ENCODE measurements at places on chromosomes 13 and 19. TPM values are rescaled to one million over a fixed set of nuclear protein-coding genes. Genes with fewer than 3 reads are reported as not detected.

ZNF560 gene
- total RNA-seq, result not detected

DNA sequence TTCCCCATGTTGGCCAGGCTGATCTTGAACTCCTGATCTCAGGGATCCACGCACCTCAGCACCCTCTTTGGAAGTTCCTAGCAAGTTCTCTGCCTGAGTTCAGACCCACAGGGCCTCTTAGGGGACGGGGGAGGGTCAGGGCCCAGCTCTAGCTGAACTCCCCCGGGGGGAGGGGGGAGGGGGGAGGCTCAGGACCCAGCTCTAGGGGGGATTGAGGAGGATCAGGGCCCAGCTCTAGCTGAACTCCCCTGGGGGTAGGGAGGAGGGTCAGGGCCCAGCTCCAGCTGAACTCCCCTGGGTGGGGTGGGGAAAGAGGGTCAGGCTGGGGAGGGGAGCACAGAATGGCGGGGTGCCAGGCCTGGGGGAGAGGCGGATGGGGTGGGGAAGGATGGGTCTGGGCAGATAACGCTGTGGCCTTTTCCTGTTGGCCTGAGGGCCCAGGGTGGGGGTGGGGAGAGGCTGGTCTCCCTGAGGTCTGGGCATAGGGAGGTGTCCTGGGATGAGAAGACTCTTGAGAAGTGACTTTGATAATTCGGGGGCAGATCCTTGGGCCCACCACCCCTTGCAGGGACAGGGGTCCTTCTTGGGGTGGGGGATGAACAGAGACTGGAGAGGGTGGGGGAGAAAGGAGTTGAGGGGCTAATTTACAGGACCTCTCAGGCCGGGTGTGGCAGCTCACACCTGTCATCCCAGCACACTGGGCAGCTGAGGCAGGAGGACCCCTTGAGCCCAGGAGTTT is 5.5 kb upstream of the PTBP1 start:
- no peak overlapping the region for H3K4me3 ChIP-seq
- H3K4me1 ChIP-seq, result no peaks in the 10 kb centered on the region
- no peaks in the 10 kb centered on the region for H3K36me3 ChIP-seq
- H3K27me3 ChIP-seq, result no peaks in the 10 kb centered on the region
- DNase-seq, result peak; percentile 34

- DNase-seq, result no peak
- no peaks in the 10 kb centered on the region for H3K4me1 ChIP-seq
- H3K36me3 ChIP-seq, result no peaks in the 10 kb centered on the region
- H3K4me3 ChIP-seq, result no peak overlapping the region
Observed at GRCh38 chr13:49319951-49320350, 72.2 kb downstream of the CDADC1 start.

GRCh38 chr13:31930490-31930889 is 101.1 kb upstream of the FRY start:
- DNase-seq, result no peak
- no peaks in the 10 kb centered on the region for H3K36me3 ChIP-seq
- H3K4me1 ChIP-seq, result peaks cover 14% of the 10 kb centered on the region
- no peak overlapping the region for H3K27ac ChIP-seq

ZNF486 gene
- 0.18 TPM for total RNA-seq

DNA sequence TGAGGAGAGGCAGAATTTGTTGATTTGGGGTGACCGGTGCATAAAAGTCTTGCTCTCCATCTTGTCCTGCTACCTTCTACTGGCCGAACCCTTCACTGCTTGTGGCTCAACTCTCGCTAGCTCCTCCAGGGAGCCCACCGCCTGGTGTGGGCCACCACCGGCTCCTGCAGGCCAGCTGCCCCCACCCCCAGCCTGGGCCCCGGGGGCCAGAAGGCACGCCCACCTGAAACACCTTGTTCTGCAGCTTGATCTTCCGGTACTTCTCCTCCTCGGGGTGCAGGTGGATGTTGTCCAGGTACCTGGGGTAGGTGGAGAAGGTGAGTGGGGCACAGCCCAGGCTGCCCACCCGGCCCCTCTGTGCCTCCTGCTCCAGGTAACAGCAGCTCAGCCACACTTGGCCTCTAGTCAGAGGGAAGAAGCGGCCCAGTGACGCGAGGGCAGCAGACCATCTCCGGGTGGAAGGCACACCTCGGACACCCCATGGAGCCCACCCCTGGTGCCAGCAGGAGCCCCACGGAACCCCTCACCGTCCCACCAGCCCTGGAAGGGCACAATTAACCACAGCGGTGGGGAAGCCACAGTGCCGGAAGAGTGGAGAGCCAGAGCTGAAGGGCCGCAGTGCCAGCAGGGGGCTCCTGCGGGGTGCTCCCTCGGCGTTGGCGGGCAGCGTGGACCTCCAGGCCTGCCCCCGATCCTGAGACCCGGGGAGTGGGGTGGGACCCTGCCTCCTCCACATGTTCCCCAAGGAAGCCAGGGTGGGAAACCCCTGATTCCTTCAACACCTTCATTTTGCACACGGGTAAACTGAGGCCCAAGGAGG is 10.1 kb downstream of the UBXN6 start:
- H3K4me1 ChIP-seq, result no peaks in the 10 kb centered on the region
- no peak overlapping the region for H3K4me3 ChIP-seq
- H3K36me3 ChIP-seq, result peaks cover 46% of the 10 kb centered on the region
- no peak overlapping the region for H3K27ac ChIP-seq
- no peaks in the 10 kb centered on the region for H3K27me3 ChIP-seq
- no peak for DNase-seq

PSG7 gene
- total RNA-seq, result not detected

- no peak overlapping the region for H3K4me3 ChIP-seq
- DNase-seq, result no peak
- no peaks in the 10 kb centered on the region for H3K4me1 ChIP-seq
- H3K36me3 ChIP-seq, result no peaks in the 10 kb centered on the region
- H3K27me3 ChIP-seq, result no peaks in the 10 kb centered on the region
Observed at GRCh38 chr13:109154546-109154945, 525.1 kb downstream of the MYO16 start.

GRCh38 chr13:25117312-25117711 is 21.4 kb downstream of the PABPC3 start:
- H3K27me3 ChIP-seq, result no peaks in the 10 kb centered on the region
- H3K27ac ChIP-seq, result no peak overlapping the region
- H3K36me3 ChIP-seq, result no peaks in the 10 kb centered on the region
- no peak for DNase-seq
- H3K4me1 ChIP-seq, result no peaks in the 10 kb centered on the region
- H3K4me3 ChIP-seq, result no peak overlapping the region

SERPINE3 gene
- total RNA-seq, result not detected

GJB2 gene
- total RNA-seq, result 28.7 TPM

GRCh38 chr13:79267560-79267959 is 138.5 kb downstream of the RBM26 start:
- no peaks in the 10 kb centered on the region for H3K36me3 ChIP-seq
- no peaks in the 10 kb centered on the region for H3K27me3 ChIP-seq
- no peak for DNase-seq

GRCh38 chr19:13872339-13872694 is 4.6 kb upstream of the NANOS3 start:
- no peak for DNase-seq
- no peak overlapping the region for H3K27ac ChIP-seq
- H3K27me3 ChIP-seq, result peaks cover 7% of the 10 kb centered on the region
- H3K4me3 ChIP-seq, result no peak overlapping the region
- H3K36me3 ChIP-seq, result no peaks in the 10 kb centered on the region
- no peaks in the 10 kb centered on the region for H3K4me1 ChIP-seq

GRCh38 chr13:71610876-71611275 is 256.1 kb downstream of the DACH1 start:
- H3K36me3 ChIP-seq, result no peaks in the 10 kb centered on the region
- no peaks in the 10 kb centered on the region for H3K4me1 ChIP-seq
- no peak overlapping the region for H3K27ac ChIP-seq
- H3K4me3 ChIP-seq, result no peak overlapping the region
- DNase-seq, result no peak

DNA sequence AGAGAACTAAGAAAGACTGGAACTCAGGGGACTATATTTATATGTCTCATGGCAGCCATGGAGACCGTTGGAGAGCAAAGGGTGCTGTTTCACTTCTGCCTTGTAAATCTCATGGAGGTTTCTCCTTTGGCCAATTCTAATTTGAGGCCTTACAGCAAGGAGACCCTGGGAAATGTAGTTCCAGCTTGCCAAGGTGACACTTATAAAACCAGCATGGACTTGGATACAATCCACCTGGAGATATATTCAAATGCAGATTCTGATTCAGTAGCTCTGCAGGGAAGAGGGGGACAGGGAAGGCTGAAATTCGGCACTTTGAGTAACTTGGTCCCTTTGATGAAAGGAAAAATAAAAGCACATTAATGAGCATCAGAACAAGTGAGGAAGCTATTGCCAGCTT is 90.0 kb downstream of the OXGR1 start:
- H3K36me3 ChIP-seq, result no peaks in the 10 kb centered on the region
- no peak overlapping the region for H3K4me3 ChIP-seq
- no peaks in the 10 kb centered on the region for H3K27me3 ChIP-seq

DNA sequence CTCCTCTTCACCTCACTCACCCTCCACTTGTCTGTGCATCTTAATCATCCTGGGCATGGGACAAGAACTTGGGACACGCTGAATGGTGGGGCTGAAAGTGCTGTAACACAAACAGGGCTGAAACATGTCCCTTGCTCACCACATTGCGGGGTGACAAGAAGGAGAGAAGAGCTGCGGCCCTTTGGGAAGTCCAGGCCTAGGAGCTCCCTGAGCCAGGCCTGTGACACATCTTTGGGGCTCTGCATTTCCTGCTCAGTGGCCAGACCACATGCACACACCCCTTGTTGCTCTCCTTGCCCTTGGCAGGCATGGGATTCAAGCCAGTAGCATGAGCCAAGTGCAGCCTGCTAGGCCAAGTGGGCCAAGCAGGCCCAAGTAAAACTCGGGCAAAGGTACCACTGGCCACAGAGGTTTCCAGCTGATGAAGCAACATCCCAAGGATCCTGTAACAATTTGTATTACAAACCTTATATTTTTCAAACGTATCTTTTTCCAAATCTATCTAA is 1384.3 kb upstream of the PCDH20 start:
- no peak overlapping the region for H3K27ac ChIP-seq
- H3K4me3 ChIP-seq, result no peak overlapping the region
- H3K36me3 ChIP-seq, result no peaks in the 10 kb centered on the region
- no peaks in the 10 kb centered on the region for H3K27me3 ChIP-seq

DNA sequence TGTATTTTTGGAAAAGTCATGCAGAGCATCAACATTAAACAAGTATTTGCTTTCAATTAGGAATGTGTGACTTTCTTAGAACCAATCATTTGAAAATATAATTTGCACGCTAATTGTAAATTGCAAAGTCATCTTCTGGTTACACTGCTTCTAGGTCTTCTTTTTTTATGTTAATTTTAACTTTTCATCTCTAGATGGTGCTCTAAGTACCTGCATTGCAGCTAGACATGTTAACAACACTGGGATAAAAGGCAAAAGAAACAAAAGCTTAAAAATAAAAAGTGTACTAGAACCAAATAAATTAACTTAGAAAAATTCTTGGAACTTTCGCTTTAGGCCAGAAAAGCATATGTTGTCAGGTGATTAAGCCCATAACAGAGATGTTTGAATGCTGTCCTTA is 2758.2 kb downstream of the PCDH9 start:
- H3K4me3 ChIP-seq, result no peak overlapping the region
- no peak overlapping the region for H3K27ac ChIP-seq
- H3K36me3 ChIP-seq, result no peaks in the 10 kb centered on the region
- no peaks in the 10 kb centered on the region for H3K27me3 ChIP-seq
- no peak for DNase-seq

Measured in right lobe of liver (tissue), 6 donors.